ENCODE measurements at places on chromosomes 3 and 15.

- no peak for DNase-seq
These were observed 14.4 kb downstream of the DAG1 start for GRCh38 chr3:49484471-49484870.

DNA sequence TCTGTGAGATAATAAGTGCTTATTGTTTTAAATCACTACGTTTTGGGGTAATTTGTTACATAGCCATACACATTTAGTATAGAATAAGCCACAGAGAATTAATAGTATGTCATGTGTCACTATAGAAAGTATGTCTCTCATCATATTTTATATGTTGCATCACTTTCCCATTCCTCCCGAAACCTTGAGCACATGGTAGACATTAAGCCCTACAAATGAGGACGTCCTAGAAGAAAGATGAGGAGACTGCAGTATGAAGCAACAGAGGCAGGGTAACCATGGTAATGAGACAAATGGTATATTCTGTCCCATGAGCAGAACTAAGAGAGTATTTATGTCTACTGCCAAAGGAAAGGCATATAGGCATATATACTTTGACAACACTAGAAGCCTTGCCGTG, 720.2 kb downstream of the ROBO1 start:
- DNase-seq: no peak

DNA sequence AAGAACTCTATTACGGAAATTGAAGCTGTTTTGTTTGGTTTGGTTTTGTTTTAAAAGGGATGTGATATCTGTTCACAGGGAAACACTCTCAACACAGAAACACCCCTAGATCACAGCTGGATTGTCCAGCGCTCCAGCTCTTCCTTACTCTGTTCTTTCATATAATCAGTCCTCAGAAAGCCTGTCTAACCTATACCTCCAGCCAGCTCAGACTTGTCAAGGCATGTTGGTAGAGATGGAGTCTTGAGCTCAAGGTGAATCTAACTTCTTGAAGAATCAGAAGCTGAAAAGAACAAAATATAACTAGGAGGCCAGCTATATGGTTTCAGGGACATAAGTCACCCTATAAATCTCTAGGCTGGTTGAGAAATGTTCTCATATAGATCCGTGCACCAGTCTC, 110.2 kb upstream of the EPHA3 start:
- no peak for DNase-seq

DNA sequence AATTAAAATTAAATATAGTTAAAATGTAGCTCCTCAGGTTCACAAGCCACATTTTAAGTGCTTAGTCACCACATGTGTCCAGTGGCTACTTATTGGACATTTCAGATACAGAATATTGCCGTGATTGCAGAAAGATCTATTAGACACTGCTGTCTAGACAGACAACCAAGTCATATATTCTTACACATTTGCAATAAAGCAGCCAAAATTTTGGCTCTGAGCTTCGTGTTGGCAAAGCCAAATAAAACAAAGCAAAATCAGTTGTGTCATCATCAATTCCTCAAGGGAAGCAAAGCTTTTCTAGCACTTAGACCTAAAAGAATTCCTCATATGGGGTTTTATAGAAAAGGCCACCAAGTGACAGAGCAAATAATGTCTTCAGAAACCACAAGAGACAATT, 193.1 kb upstream of the LPP start:
- no peak for DNase-seq

DNA sequence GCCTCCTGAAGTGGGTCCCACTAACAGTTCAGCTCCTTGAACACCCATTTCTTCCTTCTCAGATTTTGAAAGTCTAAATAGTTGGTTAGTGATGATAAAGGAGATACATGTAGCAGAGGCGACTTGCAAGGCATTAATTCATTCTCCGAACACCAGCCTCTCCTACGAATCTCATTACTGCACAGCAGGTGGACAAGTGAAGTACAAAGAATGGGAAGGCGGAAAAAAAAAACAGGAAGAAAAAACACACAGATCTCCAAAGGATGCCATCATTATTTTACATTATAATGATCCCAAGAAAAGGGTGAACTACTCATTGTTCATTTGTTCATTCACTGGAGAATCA, 276.5 kb downstream of the MAGI1 start:
- no peak for DNase-seq

- DNase-seq: no peak
These were observed 52.2 kb downstream of the ABI3BP start for GRCh38 chr3:100941041-100941440.

GRCh38 chr3:32240159-32240545, 1.7 kb downstream of the CMTM8 start:
- DNase-seq: no peak

- DNase-seq: no peak
These were observed 67.8 kb downstream of the AAGAB start for GRCh38 chr15:67186688-67187087.

GRCh38 chr3:123818921-123819429, 65.2 kb downstream of the MYLK start:
- DNase-seq: no peak

- DNase-seq: no peak
These were observed 1271.0 kb downstream of the NSUN3 start for GRCh38 chr3:95333826-95334225.

DNA sequence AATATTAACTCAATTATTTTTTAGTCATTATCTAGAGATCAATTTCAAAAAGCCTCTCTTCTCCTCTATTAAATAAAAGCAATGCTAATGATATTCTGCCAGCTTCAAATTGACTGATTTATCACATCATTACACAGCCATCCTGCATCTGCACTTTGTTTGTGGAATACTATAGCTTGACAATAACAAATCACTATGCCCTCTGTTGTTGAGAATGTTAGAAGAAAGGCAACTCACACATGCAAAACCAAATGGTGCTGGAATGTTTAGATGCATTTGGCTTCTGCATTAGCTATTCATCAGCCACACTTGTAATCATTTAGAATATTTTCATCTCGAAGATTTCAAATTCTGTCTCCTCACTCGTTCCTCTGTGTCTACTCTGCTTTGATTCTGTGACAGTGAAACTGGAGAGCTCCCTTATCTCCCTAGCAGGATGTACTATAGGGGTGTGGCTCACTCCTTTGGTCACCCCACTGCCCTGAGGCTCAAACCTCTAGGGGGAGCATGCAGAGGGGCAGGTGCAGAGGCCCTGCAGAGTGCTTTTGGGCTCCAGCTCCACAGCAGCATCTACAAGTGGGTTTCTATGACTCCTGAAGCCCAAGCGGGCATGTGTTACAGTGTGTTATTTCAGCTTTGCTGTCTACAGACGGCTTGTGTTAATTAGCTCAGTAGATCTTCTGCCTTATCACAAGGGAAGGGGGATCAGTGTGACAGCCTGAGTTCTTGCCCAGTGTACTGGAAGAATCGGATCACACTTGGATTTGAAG, 454.1 kb upstream of the BCHE start:
- no peak for DNase-seq

- no peak for DNase-seq
These were observed 1.3 kb downstream of the RNU5B-1 start for GRCh38 chr15:65305776-65306175.

- no peak for DNase-seq
These were observed 39.4 kb upstream of the LIMD1 start for GRCh38 chr3:45555086-45555591.

DNA sequence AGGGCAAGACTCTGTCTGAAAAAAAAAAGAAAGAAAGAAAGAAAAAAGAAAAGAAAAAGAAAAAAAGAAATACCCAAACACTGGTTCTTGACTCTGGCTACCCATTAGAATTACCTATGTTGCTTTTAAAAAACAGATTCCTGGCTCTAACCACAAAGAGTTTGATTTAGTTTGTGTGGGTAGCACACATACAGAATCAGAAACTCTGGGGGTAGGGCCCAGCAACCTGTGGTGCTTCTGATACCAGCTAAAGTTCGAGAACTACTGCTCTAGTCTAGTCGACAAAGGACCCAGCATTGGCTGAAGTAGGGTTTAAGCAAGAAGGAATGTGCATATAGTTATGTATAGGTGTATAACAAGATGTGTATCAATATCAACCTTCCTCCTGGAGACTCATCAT, 392.7 kb downstream of the EFHB start:
- no peak for DNase-seq

DNA sequence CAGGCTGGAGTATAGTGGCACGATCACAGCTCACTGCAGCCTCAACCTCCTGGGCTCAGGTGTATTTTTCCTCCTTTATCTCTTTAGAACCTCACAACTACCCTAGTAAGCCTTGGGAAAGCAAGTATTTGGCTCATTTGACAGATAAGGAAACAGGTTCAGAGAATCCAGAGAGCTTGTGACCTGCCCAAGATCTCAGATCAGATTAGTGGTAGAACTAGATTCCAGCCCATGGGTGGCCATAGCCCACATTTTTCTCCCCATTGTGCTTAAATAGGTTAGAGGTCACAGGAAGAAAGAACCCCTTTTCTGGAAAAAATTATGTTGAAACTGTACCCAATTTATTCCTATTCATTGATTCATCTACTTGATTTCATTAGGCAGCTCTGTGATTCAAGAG, 64.3 kb downstream of the TSC22D2 start:
- no peak for DNase-seq

GRCh38 chr15:64430000-64430735, 30.2 kb upstream of the ZNF609 start:
- peak; percentile 9 for DNase-seq

DNA sequence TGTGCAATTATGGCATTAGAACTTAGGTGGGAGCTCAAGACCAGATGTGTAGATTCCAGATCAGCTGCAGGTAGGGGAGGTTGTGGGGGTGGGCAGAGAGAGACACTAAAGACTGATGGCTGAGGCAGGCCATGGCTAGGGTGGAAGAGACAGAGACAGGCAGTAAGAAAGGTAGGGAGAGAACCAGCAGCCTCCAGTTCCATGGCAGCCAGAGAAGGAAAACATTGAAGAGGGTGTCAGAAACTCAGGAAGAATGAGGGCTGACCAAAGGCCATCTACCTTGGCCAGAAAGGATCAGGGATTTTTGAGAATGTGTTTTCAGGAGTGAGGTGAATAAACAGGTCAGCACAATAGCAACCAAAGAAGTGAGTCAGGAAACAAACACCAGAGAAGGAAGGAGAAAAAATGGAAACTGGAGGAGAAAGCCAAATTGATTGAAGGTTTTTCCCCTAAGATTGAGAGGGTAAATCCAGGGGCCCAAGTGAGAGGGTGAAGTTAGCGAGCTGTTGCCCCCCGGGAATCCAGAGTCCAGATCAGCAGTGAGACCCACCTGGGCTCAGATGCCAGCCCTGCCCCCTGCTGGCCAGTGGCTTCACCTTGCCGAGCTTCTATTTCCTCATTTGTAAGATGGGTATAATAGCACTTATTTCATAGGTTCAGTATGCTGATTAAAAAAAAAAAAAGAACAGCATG, 41.0 kb downstream of the ABHD2 start:
- no peak for DNase-seq

DNA sequence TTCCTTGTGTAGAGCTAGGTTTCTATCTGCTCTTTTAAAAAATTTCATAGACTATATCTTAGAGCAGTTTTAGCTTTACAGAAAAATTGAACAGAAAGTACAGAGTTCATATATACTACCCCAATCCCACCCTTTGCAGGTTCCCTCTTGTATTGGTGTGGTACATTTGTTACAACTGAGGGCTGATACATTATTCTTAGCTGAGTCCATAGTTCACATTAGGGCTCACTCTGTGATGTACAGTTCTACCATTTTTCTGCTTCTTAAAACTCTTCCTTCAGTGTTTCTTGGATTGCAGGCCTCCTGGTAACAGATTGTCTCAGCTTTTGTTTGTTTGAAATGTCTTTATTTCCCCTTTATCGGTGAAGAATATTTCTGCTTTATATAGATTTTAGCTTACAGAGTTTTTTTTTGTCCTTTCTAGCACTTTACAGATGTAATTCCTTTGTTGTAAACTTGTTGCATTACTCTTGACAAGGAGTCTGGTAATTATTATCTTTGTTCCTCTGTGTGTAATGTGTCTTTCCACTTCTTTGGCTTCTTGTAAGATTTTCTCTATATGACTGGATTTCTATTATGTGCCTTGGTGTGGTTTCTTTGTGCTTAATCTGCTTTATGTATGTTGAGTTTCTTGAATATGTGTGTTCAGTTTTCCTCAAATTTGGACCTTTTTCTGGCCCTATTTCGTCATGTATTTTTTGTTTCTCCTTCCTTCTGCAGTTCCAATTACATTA, 25.3 kb downstream of the MEF2A start:
- no peak for DNase-seq

DNA sequence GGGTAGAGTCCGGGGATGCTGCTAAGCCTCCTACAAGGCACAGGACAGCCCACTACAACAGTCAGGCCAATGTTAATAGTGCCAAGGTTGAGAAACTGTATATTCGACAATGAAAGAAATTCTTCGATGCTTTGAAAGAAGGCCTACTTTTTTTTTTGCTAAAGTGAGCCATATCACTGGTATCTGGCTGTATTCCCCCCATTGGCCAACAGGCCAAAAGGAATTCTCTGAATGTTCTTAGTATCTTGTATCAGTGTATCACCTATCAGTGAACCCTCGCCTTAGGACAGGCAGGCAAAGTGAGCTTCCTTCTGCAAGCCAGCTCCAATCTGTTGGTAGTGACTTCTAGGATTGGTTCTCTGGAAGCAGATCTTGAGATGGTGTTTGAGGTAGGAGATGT, 74.2 kb downstream of the SNTN start:
- DNase-seq: no peak

DNA sequence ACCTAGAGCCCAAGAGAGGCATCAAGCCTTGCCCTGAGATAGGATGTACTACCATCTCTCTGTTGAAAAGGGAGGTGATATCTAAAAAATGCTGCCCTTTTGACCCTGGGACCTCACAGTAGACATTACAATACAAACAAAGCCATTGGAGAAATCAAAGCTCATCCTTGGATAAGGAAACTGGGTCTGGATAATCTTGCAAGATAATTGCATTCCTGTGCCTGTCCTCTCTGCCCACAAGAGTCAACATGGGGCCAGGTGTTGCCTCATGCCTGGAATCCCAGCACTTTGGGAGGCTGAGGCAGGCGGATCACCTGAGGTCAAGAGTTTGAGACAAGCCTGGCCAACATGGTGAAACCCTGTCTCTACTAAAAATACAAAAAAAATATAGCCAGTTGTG, 57.3 kb upstream of the DLG1 start:
- DNase-seq: no peak

DNA sequence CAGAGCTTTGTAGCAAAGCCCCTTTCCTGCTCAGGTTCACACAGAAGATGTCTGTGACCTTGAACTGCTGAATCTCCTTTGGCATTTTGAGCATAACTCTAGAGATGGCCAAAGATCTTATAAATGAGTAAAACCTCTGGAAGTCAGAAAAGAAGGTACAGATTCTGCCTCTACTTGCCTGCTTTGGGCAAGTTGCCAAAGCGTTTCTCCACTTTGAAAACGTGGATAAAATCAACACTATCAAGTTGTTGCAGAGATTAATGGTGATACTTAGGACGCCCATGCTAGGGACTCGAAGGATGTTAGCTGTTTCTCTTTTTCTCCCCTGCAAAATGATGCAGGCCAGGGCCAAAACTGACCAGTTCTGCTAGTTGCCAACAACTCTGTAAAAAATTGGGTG, 68.0 kb upstream of the CMTM7 start:
- no peak for DNase-seq
